ENCODE measurements at places on chromosomes 16 and 17. TPM values are rescaled to one million over a fixed set of nuclear protein-coding genes. Genes with fewer than 3 reads are reported as not detected.

DNA sequence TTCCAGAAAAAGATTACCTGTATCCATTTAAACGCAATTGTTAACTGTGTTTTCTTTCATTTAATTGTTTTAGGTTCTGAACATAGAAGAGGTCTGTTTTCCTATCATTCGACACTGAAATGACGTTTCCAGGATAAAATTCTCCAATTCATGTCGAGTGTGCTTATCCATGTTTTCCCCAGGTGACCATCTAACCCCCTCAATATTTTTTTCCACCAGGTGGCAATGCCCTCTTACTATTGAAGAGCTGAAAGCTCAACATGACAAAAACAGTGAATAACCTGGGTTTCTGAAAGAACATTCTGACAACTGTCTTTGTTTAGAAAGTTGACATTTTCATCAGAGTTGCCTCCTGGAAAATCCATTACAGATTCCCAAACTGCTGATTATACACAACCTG is 948.7 kb downstream of the KCNJ2 start:
- DNase-seq = no peak

DNA sequence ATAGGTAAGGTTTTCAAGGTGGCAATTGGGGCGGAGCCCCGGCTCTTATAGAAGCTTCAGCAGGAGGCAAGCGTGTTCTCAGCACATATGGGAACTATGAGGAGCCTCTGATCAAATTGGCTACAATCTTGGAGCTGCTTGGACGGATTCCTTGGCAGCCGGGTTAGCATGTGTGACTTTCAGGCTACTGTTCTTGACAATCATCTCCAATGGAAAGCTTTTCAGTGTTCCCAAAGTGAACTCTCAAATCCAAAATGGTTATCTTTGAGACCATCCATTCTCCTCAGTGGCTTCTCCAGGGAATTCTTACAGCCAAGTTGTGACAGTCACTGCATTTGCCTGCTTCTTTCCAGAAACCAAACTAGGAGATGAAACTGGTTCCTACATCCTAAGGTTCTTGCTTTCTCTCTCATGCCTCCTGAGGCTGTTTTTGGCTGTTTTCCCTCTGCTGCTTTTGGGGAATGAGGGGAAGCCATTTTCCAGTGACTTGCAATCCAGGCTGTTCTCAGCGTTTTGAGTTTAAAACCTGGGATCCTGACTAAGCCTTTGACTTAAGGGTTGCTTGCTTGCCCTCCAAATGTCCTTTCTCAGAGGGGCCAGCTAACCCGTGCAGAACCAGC is 10.9 kb downstream of the HAS3 start:
- DNase-seq = no peak

GRCh38 chr17:39513309-39513708 is 52.0 kb downstream of the CDK12 start:
- no peak for DNase-seq

DNA sequence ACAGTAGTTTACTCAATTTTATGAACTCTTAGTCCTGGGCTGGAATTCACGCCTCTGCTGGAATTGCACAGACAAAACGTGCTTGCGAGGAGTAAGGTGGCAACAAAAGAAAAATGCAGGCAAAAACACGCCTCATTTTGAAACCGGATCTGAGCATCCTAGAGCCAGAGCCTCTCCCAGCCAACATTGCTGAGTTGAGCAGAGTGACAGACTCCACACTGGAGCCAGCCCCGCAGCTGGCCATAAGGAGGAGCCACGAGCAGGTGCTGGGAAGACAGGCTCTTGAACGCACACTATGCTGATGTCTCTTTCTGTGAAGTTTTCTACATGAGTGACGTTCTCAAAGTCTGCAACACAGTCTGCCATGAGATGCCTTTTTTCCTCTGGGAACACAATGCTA is 14.6 kb upstream of the HSBP1 start:
- no peak for DNase-seq

DNA sequence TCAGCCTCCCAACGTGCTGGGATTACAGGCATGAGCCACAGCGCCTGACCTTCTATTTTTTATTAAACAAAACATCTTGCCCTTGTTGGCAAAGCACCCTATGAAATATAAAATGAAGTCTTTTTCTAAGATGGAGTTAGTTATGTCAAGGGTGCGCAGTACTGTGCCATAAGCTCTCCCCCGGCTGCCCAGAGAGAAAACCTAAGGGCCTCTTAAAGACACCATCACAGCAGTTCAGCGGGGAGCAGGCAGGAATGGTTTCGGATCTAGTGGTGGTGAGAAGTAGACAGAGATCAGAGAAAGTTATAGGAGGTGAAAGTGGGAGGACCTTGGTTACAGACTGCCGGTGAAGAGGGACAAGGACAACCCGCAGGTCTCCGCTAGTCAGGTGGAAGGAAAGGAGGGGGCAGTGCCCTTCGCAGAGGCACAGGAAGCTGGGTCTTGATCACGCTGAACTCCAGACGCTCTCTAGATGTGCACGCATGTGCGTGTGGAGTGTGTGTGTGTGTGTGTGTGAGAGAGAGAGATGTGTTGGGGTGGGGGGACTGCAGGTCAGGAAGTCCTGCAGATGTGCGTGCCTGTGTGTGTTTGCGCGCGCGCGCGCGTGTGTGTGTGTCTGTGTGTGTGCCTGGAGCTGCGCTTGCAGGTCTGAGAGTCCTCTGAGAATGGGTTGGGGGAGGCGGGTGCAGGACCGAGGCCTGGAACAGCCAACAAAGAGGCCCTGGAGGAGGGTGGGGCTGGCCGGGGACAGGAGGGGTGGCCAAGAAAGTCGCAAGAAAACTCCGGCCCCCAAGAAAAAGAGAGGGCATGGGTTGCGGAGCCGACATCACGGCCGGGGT is 748 bp upstream of the CMTM3 start:
- DNase-seq = no peak

GRCh38 chr16:20147091-20147490 is 73.4 kb upstream of the GPR139 start:
- DNase-seq = no peak

GRCh38 chr16:29925105-29925756 is 795 bp downstream of the KCTD13 start:
- no peak for DNase-seq

DNA sequence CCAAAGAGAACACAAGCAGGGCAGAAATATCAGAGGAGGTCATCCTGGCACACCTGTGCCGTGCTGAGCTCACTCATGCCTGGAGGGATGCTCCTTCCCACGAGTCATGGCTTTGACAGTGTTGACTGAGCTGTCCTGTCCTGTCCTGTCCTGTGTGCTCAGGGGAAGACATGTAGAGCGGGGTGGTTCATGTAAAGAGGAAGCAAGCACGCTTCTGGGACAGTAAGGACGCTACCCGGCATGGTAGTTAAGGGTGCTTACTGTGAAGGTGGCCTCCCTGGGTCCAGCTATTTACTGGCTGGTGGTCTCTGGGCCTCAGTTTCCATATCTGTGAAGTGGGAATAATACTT is 398 bp downstream of the LGALS9 start:
- DNase-seq = no peak

DNA sequence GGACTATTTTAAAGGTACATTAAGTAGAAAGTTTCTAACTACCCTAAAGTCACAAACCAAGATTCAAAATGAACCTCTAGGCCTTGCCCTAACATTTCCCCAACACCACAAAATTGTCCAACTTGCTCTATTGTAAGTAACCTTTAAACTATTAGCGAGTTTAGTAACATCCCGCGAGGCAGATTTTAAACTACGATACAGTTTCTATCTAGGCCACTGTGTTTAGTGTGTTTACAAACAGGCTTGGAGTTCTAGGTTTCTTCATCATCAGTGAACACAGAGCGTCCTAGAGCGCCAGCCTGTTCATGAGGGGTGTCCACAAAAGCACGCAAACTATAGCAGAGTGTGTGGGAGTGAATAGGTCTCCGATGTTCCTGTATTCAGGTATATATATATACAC is 51.8 kb downstream of the EMP2 start:
- no peak for DNase-seq

DNA sequence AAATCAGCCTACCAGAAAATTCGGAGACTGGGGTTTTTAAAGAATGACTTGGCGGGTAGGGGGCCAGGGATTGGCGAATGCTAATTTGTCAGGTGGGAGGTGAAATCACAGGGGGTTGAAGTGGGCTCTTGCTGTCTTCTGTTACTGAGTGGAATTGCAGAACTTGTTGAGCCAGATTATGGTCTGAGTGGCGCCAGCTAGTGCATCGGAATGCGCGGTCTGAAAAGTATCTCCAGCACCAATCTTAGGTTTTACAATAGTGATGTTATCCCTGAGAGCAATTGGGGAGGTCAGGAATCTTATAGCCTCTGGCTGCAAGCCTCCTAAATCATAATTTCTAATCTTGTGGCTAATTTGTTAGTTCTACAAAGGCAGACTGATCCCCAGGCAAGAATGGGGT is 762 bp upstream of the RBL2 start:
- no peak for DNase-seq

The CES2 gene
- total RNA-seq = 10.9 TPM

The TCAP gene
- 0.07 TPM for total RNA-seq

The TP53TG3C gene
- total RNA-seq = not detected

The SLC38A10 gene
- 71.6 TPM for total RNA-seq

The FBXO39 gene
- not detected for total RNA-seq

The SLC13A2 gene
- total RNA-seq = not detected

Data from epithelial cell of proximal tubule (primary cell).